ENCODE measurements at places on chromosomes 12 and 14.

- no peak for DNase-seq
Observed at GRCh38 chr14:67270145-67270753, 29.0 kb downstream of the PALS1 start.

GRCh38 chr12:98671459-98671858 is 26.4 kb downstream of the APAF1 start:
- no peak for DNase-seq

- no peak for DNase-seq
Observed at GRCh38 chr12:32171211-32171610, 64.6 kb downstream of the BICD1 start.

DNA sequence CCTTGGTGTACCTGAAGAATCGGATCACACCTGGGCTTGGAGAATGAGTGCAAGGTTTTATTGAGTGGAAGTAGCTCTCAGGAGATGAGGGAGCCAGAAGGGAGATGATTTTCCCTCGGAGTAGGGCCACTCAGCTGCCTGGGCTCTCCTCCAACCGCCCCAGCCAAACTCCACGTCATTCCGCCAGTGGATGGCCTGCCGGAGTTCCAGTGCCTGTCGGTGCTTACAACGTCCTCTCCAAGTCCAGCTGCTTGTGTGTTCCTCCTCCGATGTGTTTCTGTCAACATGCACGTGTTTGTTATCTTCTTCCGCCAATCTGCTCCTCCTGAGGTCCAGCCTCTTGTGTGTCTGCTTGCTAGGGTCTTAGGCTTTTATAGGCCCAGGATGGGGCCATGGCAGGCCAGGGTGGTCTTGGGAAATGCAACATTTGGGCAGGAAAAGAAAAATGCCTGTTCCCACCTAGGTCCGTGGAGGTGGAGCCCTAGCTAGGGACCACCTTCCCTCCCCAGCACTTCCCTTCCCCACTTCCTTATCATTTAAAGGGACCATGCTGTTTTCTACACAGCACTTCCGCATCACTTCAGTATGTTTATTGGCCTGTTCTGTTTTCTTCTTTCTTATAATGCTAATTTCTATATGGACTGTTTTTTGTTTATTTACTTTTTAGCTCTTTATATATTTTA is 343.2 kb downstream of the PDZRN4 start:
- DNase-seq: no peak

GRCh38 chr12:98771811-98772752 is 127.0 kb downstream of the APAF1 start:
- no peak for DNase-seq

- peak; percentile 72 for DNase-seq
Observed at GRCh38 chr12:31589904-31590641, 863 bp downstream of the DENND5B start.

DNA sequence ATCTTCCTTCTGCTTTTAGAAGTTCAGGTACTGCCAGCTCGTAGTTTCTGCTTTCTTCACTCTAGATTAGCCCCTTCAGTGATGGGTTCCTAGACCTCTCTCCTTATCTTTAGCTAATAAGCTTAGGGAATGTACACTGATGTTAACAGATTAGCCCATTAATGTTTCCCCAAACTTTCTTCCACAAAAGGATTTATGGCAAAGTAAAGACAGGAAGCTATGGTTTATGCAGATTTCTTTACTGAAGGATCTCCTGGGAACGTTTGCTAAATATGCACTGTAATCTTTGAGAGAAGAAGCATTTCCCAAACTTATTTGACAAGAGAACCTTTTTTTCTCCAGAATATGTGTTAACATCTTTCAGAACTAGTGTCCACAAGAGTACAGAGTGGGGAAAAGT is 4.2 kb downstream of the SOCS4 start:
- no peak for DNase-seq

- peak; percentile 100 for DNase-seq
Observed at GRCh38 chr14:23095196-23096108, at the start of gene C14orf119. Gene C14orf119 (plus strand): TSS chr14:23095505. CDS start chr14:23097659, 2,154 bp downstream.

GRCh38 chr14:65268594-65268993 is 143.9 kb upstream of the FUT8 start:
- DNase-seq: no peak

DNA sequence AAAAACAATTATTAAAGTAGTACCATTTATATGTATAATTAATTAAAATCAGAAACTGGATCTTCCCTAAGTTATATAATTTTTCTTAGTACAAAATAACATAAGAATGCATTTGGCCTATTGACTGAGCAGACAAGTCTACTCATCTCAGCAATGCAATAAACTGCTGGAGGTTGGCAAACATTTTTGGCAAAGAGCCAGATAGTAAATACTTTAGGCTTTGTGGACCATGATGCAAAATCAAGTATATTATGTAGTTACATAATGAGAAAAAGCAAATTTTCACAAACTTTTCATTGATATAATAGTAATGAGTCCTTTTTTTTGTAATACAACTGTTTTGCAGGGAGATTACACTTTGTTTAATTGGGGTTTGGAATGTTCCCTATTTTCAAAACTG is 30.9 kb downstream of the ERGIC2 start:
- peak; percentile 31 for DNase-seq

DNA sequence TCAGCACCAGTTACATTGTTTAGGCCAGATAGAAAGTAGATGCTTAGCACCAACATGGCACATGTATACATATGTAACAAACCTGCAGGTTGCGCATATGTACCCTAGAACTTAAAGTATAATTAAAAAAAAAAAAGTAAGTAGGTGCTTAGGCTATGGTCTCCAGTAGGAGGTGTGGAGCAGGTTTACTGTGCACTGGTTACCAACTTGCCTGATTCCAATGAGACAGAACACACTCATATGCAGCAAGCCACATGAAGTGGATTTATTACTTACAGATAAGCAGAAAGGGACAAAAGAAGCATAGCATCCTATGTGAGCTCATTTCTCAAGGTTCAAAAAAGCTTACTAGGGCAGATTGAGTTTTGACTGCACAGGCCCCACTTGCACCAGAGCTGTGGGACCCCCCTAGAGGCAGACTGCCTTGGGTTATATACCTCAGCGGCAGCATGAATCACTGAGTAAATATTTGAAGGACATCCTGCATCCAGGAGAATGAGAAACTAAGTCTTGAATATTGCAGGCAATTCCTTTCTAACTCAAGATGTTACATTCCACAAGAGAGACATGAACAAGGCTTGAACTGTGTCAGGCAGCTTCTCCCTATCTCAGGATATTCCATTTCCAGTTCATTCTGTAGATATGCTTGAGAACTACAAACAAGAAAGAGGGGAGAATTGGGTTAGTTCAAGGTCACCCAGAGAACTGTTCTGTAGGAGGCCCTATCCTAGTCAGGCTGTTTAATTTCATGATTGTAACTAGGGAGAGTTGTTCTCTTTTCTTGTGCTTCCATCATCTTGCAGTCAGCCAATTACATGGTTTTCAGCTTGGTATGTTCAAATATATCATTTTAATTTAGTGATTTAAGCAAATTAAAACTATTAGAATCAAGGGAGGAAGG is 30.1 kb downstream of the LRFN5 start:
- no peak for DNase-seq

DNA sequence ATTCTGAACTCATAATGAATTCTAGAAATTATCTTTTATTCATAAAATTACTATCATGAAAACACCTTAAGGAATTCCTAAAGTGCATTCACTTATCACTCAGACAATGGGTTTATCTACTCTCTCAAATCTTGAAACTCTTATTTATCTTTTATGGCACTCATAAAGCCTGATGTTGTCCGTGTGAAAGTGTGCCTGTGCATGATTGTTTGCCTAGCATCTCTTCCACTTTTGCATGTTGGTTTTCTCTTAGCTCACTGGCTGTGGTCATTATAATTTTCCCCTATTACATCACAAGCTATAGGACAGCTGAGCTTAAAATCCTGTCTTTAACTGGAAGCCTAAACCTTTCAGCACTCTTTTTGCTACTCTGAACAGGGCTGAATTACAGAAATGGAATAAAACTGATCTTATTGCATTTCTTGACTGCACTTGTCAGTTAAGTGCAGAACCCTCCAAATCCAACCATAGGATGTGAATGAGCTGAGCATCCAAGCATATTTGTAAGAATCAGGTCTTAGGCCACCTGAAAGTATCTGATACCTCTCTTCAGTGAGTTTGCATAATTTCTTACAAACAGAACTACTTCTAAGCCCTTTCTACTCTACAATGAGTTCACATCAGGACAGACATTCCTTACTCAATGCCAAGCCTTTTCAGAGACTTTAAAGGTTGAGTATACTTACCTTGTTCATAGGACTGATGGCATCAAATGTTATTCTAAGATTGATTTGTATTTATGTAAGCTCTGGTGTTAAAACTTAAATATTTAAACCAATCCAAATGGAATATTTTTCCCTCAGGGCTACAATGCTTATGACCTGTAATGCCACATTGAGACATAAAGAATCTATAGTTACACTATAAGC is 221.2 kb upstream of the KITLG start:
- no peak for DNase-seq

- peak; percentile 31 for DNase-seq
Observed at GRCh38 chr14:37034410-37035285, 137.8 kb downstream of the SLC25A21 start.

GRCh38 chr12:120818416-120818815 is 85.7 kb downstream of the SPPL3 start:
- no peak for DNase-seq

- no peak for DNase-seq
Observed at GRCh38 chr12:28973491-28973890, 175.6 kb upstream of the FAR2 start.

GRCh38 chr12:122861587-122861970 is 26.3 kb downstream of the HIP1R start:
- DNase-seq: no peak

DNA sequence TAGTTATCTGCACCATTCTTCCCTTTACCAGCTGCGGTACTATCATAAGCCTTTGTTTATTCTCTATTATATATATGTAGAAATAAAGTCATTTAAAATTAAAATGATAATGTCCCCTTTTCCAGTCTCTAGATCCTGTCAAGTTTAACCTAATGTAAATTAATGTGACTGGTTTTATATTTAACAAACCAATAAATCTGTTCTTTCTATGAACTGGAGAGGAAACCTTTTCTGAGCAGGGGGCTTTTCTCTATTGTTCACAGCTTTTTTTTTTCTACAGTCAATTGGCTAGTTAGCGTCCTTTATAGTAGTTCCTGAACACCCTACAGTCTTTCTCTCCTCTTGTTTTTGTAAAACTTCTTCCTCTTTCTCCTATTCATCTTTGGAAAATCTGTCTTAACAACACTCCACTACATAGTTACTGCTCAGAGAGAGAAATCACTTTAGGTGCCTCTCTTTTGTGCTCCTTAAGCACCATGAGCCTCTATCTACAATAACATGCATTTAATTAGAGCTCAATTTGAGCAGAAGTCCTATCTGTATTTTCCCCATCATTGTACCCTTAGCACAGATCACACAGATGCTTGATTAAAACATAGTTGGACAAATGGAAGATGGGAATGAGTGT is 332.6 kb upstream of the SYT1 start:
- no peak for DNase-seq

DNA sequence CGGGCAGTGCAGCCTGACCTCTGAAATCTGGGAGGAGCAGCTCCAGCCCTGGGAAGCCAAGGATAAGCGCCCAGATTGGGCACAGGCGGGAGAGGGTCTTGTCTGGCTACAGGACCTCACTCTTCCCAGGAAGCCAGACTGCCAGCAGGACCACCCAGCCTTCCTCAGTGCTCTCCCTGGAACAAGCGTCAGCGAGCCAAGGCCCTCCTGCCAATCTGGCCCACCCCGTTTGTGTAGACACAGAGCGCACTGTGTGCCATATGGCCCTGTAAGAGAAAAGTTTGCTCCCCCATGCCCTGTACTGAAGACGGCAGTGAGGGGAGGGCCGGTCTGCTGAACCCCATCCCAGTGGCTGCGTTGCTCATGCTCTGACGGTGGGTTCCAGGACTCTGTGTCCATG is 1.2 kb upstream of the C14orf180 start:
- DNase-seq: no peak

DNA sequence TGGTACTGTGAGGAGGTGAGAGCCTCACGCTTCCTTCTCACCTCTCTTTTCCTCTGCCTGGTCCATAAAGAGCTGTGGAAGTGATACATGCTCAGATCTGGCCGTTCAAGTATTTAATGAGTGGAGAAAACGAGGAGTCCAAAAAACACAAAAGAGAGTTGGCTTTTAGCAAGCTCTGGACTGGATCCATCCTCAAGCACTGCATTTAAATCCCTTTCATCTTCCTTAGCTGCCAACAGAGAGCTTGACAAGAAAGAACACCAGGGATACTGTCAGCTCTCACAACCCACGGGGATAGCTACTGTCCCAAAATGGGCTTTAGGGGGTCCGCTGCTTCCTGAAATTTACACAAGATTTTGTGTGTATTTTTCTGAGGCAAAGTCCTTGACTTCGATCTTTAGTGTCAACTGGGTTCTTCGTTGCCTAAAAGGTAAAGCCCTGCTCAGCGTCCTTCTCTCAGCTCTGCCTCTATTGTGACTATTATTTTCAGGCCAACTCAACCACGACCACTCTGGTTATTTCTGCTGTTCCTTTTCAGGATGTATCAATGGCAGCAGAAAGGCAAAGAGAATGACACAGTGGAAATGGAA is 120.9 kb downstream of the TMTC1 start:
- no peak for DNase-seq

GRCh38 chr12:63150713-63151622 is at the start of gene AVPR1A:
Gene AVPR1A (minus strand): TSS chr12:63151201. CDS start chr12:63150836, 365 bp downstream.
- DNase-seq: no peak

GRCh38 chr12:59843260-59843843 is 247.5 kb downstream of the SLC16A7 start:
- no peak for DNase-seq

GRCh38 chr14:33931461-33931860 is 19.4 kb downstream of the EGLN3 start:
- no peak for DNase-seq

DNA sequence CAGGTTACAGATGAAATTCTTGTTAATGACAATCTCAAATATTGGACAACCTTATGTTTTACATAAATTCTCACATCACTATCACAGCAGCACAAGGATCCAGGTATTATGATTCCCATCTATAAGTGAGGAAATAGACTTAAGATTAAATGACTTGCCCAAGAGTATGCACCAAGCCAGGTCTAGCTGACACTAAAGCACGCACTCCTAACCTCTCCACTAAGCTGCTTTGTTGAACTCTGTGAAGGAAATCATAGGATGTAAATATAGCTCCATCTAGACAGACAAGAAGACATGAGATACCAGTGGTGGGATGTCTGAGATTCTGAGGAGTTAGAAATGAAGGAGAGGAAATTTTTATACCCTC is 87.9 kb downstream of the PHLDA1 start:
- no peak for DNase-seq

Measured in LHCN-M2 (cell line).